GM06990 (cell line): ENCODE measurements at places on chromosomes 6 and 20.

DNA sequence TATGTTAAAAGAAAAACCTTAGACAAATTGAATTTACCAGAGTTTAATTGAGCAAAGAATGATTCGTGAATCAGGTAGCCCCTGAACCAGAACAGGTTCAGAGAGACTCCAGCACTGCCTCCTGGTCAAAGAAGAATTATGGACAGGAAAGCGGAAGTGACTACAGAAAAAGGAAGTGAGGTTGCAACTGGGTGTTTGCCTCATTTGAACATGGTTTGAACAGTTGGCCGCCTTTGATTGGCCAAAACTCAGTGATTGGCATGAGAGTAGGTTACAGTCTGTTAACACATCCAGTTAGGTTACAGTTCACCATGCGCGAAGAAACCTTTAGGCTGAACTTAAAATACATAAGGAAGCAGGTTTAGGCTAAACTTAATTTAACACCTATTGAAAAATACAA is 248.8 kb downstream of the TFAP2A start:
- no peak for DNase-seq

- DNase-seq = no peak
Observed at GRCh38 chr6:108914235-108915022, 66.2 kb downstream of the ARMC2 start.

DNA sequence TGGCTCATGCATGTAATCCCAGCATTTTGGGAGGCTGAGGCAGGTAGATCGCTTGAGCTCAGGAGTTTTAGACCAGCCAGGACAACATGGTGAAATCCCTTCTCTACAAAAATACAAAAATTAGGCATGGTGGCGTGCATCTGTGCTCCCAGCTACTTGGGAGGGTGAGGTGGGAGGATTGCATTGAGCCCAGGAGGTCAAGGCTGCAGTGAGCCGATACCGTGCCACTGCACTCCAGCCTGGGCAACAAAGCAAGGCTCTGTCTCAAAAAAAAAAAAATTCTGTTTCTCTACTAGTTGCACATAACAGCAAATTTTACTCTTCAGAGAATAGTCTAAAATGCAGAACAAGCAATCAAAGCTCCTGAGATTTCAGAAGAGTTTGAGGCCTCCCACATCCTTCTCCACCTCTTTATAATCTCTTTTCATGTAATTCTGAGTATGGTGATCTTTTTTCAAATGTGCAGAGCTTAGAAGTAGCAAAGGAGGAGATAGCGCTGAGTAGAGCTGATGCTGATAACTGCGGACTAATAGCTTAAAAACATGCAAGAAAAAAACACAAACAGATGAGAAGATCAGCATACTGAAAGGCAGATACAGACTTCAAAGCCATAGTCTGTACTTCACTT is 23.3 kb downstream of the LRRN4 start:
- no peak for DNase-seq

GRCh38 chr6:90941885-90942284 is 355.0 kb upstream of the MAP3K7 start:
- DNase-seq = no peak

- no peak for DNase-seq
Observed at GRCh38 chr6:126172131-126172530, 167.8 kb upstream of the CENPW start.

DNA sequence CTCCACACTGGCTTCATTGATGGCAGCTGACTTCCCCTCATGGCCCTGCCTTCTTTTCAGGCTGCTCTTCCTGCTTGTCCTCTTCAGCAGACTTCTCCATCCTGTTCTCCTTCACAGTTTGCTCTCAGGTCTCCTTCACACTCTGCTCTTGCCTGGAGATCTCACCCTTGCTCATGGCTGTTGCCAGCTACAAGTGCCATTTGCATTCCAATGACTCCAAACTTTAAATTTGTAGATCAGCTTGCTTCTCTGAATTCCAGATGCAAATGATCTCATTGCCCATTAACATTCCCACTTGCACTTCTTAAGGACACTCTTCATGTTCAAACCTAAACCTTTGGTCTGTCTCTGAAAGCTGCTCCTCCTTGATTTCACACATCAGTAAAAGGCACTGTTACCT is 343.0 kb downstream of the QKI start:
- DNase-seq = no peak

DNA sequence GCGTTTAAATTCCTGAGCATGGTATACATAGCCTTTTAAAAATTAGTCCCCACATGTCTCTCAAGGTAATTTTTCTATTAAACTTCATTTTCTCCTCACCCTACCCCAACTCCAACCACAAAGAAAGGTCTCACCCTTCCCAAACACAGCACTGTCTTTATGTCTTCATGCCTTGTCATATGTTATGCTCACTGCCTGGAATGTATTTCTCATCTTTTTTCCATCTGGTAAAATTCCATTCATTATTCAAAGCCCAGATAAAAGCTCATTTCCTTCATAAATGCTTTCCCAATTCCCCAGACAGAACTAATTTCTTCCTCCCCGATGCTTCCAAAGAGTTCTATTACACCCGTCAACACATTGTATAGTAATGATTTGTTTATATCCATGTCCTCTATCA is 302.0 kb downstream of the ALDH8A1 start:
- no peak for DNase-seq
